ENCODE measurements at places on chromosomes 13 and 19.

- DNase-seq = no peak
Observed at GRCh38 chr13:83709426-83710132, 172.7 kb downstream of the SLITRK1 start.

GRCh38 chr19:2469102-2469914 lies 6.6 kb upstream of the GADD45B start:
- no peak for DNase-seq

DNA sequence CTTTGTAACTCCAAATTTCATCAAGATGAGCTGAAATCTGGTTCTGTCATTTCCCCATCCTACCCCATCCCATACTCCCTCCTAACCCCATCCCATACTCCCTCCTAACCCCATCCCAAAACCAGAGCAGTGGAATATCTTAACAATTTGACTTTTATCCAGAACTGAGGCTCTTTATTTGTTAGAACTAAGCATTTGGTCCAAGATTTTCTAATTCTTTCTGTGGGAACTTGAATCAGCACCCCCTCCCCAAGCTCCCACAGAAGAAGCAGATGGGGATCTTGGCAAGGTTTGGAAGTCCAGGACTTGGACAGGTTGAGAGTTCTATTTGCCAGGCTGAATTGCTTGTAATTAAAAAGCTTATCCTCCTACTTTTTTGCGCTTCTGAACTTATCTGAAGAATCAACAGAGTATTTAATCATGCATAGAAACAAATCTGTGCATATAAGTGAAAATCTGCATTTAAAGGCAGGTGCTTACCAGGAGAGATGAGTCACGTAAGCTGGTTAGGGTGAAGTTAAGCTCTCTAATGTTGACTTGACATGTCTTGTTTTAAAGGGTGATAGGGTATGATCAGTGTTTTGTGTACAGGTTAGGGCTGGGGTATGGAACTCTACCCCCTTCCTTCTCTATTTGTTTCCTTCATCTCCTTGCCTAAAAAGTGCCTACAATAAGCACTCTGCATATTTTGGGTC lies 111.1 kb downstream of the COG6 start:
- no peak for DNase-seq

DNA sequence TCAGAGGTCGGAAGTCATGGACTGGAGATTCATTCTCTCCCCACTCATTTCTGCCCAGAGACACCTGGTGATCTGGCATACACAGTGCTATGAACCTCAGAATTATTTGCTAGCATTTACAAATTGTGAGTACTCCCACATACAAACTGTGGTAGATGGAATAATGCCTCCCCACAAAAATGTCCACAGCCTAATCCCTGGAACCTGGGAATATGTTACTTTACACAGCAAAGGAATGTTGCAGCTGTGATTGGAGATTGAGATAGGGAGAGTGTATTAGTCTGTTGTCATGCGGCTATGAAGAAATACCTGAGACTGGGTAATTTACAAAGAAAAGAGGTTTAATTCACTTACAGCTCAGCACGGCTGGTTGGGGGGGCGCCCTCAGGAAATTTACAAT lies 3.1 kb upstream of the UQCRFS1 start:
- no peak for DNase-seq

DNA sequence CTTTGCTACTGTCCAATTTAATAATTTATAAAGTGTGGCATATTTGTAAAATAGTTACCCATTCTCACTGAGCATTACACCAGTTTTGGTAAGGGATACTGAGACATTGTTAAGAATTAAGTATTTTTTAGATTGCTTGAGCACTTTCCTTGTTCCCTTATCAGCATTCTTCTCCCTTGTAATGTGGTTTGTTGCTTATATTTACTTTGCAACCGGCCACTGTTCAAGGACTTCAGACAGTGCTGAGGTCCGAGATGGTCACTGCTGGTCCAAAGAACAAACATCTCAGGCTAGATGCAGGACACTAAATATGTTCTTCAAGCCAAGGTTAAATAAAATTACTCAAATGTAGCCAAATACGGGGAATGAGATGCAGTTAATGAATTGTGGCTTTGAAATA lies 161.4 kb downstream of the TM9SF2 start:
- DNase-seq = no peak

GRCh38 chr13:94280349-94280748 lies 199.1 kb downstream of the DCT start:
- no peak for DNase-seq

DNA sequence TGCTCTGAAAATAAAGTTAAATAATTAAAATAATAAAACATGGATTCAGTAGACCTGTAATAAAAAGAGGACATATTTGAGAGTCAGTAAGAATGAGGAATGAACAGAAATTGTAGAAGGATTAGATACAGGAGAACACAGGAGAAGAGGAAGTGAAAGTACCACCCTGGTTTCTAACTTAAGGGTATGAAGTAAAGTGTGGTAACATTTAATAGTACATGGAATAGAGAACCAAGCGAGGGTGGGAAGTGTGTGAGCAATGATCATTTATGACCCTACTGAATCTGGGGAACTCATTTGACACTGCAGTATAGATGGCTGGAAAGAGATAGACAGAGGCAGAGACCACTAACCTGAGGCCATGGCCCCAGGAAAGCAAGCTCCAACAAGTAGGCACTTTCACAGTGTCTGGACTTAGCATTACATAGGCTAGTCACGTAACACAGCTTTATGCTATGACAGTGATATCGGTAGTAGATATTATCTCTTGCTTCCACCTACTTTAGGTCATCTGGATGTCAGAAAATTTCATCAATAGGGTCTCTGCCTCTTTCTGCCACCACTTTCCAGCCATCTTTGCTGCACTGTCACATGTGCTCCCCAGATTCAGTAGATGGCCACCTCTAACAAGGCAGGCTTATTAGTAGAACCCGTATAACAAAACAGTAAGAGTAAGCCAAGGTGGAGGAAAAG lies 633.9 kb upstream of the MIR17HG start:
- DNase-seq = no peak

GRCh38 chr13:98997738-98998641 lies 20.1 kb upstream of the DOCK9 start:
- no peak for DNase-seq

DNA sequence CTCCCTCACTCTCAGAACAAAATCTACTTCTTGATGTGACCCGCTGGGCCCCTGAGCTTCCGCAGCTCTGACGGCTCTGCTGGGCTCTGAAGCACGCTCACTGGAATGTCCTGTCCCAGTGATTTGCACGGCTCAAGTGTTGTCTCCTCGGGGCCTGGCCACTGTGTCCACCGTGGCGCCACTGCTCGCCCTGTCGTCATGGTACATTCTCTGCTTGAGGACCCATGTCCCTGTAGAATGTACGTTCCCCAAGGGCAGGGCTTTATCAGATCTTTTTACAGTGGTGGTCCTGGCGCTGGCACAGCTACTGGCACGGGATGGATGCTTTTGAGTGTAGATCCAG lies 12.1 kb downstream of the KLHL26 start:
- DNase-seq = no peak

DNA sequence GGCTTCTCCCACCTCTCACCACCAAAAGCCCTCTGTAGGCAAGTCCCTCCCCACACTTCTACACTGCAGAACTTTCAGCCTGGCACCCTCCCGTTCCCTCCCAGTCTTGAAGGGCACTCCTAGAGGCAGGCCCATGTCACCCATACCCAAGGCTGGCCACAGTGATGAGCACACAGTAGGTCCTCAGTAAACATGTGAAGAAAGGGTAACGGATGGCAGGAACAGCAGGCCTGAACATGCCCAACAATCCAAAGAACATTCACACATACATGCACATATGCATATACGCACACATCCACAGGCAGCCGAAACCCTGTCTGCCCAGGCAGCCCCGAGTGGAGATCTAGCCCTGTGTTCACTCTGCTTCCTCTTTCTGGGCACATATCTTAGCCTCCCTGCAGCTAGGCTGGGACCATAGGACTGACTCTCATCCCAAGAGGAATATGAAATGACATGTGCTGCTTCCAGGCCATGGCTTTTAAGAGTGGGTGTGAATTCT lies 55.2 kb downstream of the CEBPG start:
- DNase-seq = no peak

- DNase-seq = no peak
Observed at GRCh38 chr19:33514885-33515551, 6.6 kb downstream of the PEPD start.

- peak; percentile 62 for DNase-seq
Observed at GRCh38 chr19:35549174-35549788, 3.9 kb downstream of the TMEM147 start.

DNA sequence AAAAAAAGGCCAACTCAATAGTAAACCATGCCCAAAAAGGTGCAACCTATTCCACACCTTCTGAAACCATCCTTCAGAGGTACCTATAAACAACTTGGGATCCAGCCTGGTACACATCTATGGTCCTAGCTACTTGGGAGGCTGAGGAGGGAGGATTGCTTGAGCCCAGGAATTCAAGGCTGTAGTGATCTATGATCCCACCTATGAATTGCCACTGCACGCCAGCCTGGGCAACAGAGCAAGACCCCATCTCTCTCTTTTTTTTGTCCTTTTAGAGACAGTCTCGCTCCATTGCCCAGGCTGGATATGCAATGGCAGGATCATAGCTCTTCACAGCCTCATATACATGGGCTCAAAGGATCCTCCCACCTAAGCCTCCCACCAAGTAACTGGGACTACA lies 26.0 kb downstream of the ZSWIM4 start:
- DNase-seq = no peak

GRCh38 chr13:97568850-97569249 lies 134.9 kb downstream of the RAP2A start:
- no peak for DNase-seq

DNA sequence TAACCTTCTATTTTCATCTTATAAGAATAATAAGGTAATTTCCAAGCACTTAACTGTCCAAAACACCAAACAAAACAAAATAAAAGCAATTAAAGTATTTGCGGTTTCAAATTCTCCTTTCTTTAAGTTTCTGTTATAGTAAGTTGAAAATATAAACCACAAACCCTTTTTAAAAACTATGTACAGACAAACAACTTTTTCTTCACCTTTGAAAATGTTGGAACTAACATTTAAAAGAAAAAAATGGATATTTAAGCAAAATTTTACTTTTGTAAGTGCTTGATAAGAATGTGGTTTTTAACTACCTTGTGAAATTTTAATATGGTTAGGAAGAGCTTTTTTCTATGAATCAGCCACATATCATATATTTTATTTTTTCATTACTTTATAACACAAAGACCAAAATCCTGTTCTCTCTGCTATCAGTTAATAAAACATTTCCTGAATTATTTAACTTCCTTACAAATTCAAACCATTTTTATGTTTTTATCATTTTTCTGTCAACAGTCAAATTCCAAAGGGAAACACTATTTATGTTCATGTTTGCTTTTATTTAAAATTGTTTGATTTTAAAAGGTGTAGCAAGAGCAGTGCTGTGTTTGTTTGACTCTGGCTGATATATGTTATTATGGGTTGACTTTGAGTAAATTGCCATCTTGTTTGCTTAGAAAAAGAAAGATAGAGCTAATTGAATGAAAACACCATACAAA lies 554.1 kb upstream of the KLHL1 start:
- no peak for DNase-seq

GRCh38 chr13:99103536-99103935 lies 97.1 kb upstream of the UBAC2 start:
- DNase-seq = no peak

- no peak for DNase-seq
Observed at GRCh38 chr13:102951808-102952207, 106.0 kb downstream of the ERCC5 start.

GRCh38 chr19:11201791-11202190 lies 4.4 kb upstream of the KANK2 start:
- no peak for DNase-seq

DNA sequence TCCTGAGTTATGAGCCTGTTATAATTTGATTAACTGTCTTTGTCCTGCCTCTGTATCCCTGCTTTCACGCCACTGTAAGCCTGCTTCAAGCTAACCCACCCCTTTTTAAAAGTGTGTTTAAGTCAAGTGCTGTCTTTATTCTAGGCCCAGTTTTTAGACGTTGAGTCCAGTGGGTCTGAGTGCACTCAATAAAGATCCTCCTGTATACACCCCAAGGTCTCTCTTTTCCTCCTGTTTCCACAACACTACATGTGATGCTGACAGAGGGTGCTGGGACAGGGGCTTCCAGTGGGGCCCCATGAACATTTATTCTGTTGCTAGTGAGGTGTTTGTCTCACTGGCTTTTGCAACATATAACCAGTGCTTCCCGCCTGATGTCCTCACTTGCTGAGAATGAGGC lies 6.7 kb upstream of the F2RL3 start:
- no peak for DNase-seq

GRCh38 chr13:98549728-98550317 lies 27.1 kb downstream of the STK24 start:
- DNase-seq = no peak

DNA sequence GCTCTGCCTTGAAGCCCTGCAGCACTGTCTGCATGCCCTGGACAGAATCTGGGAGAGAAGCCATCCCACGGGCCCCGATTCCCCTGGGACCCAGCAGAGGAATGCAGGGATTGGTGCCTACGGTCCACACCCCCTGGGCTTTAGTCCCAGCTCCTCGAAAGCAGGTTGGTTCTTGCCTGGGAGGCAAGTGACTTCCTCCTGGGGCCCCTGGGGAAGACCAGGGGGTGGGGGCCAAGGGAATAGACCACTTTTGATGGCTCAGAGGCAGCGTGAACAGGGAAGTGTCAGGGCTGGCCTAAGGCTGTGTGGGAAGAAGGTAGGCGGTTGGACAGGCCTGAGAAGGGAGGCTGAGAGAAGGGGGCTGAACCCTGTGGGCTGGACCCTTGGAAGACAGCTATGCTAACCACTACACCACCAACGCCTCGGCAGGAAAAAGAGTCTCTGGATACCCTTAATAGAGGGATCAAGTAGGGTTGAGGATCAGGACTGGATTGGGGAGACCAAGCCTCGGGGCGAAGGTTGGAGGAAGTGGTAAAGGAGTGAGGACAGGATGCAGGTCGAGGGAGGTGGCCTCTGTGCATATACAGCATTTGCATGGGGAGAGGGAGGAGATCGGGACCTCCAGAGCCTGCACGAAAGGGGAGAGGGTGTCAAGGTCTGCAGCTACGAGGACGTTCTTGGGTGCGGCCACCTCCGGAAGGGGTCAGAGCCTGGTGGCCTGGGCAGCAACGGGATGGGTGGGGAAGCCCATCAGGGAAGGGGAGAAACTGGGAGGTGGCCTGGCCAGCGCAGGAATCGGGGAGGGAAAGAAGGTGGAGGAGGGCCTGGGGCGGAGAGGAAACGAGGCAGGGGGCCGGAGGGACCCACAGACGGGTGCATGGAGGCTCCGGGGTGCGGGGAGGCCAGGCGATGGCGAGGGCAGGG lies 709 bp downstream of the DPP9 start:
- DNase-seq = no peak

All from neural crest cell (in vitro differentiated cells).